Peyer's patch (tissue), 4 donors: ENCODE measurements at places on chromosomes 13 and 19. TPM values are rescaled to one million over a fixed set of nuclear protein-coding genes. Genes with fewer than 3 reads are reported as not detected.

- H3K27me3 ChIP-seq, result no peaks in the 10 kb centered on the region
- no peak overlapping the region for H3K27ac ChIP-seq
- no peaks in the 10 kb centered on the region for H3K4me1 ChIP-seq
- no peak overlapping the region for H3K4me3 ChIP-seq
- H3K36me3 ChIP-seq, result no peaks in the 10 kb centered on the region
- no peak for DNase-seq
Measured at GRCh38 chr13:69551193-69551592, 556.4 kb upstream of the ATXN8OS start.

DNA sequence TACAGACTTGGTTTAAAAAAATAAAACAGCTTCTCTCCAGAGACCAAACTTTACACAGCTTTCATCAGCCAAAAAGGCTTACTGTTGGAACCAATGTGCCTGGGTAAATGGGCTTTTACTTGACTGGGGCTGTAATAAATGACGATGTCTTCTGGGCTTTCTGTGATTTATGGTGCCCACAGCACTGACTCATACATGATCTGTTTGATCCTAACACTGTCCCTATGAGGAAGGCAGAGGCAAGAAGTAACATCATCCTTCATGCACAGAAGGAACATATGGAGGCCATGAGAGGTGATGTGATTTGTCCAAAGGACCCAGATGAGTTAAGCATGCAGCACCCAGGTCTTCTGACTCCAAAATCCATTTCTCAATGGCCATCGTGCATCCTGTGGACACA is 77.4 kb downstream of the DOCK9 start:
- no peaks in the 10 kb centered on the region for H3K27me3 ChIP-seq
- H3K4me3 ChIP-seq, result no peak overlapping the region
- H3K36me3 ChIP-seq, result no peaks in the 10 kb centered on the region
- H3K27ac ChIP-seq, result no peak overlapping the region
- H3K4me1 ChIP-seq, result no peaks in the 10 kb centered on the region
- DNase-seq, result no peak

GRCh38 chr19:13062317-13062716 is 40.3 kb downstream of the LYL1 start:
- DNase-seq, result no peak
- no peaks in the 10 kb centered on the region for H3K27me3 ChIP-seq
- no peak overlapping the region for H3K27ac ChIP-seq

DNA sequence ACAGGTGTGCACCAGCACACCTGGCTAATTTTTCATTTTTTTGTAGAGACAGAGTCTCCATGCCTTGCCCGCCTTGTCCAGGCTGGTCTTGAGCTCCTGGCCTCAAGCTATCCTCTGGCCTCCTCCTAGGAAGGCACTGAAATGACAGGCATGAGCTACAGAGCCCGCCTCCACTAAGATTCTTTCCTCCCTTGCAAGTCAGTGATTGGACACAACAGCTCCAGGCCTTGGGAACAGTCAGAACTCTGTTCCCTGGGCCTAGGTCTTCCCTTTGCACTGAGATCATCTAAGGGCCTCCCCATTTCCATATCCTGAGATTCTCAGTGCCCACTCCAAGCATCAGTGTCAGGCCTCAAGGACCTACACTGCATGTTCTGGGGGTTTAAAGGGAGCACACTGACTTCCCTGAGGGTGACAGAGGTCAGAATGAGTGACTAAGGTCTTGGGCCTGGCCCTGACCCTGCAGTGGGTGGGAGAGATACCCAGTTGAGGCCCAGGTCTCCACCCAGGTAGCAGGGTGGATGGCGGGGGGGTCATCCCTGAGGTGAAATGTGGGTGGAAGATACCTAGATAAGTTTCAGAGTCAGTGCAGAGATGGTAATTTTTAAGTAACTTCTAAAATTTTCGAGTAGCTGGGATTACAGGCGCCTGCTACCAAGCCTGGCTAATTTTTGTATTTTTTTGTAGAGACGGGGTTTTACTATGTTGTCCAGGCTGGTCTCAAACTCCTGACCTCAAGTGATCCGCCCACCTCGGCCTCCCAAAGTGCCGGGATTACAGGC is 17.3 kb upstream of the ERCC1 start:
- peak overlapping the region; percentile 93 for H3K27ac ChIP-seq
- H3K36me3 ChIP-seq, result no peaks in the 10 kb centered on the region
- DNase-seq, result no peak
- H3K4me3 ChIP-seq, result no peak overlapping the region
- peaks cover 8% of the 10 kb centered on the region for H3K4me1 ChIP-seq

- peaks cover 57% of the 10 kb centered on the region for H3K36me3 ChIP-seq
- H3K4me3 ChIP-seq, result no peak overlapping the region
- peaks cover 17% of the 10 kb centered on the region for H3K4me1 ChIP-seq
- H3K27ac ChIP-seq, result no peak overlapping the region
Measured at GRCh38 chr19:58547323-58548312, 3.8 kb downstream of the TRIM28 start.

GRCh38 chr19:55432241-55432959 is 10.7 kb downstream of the SHISA7 start:
- H3K4me3 ChIP-seq, result no peak overlapping the region
- no peaks in the 10 kb centered on the region for H3K4me1 ChIP-seq
- no peak overlapping the region for H3K27ac ChIP-seq
- H3K27me3 ChIP-seq, result peaks cover 13% of the 10 kb centered on the region
- DNase-seq, result no peak

DNA sequence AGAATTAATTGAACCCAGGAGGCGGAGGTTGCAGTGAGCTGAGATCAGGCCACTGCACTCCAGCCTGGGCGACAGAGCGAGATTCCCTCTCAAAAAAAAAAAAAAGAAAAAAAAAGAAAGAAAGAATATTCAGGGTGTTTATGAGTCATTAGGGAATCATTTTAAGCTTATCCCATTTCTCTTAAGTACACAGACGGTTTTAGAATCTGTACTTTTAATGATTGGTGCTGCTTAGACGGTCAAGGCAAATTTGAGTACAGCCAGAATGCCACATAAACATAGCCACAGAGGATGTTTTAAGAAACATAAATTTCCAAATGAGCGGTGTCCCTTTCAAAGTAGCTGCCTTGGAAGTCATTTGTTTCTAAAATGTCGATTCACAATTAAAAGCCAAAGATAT is 2.6 kb downstream of the SPRYD7 start:
- no peak overlapping the region for H3K4me3 ChIP-seq
- no peaks in the 10 kb centered on the region for H3K27me3 ChIP-seq
- H3K36me3 ChIP-seq, result no peaks in the 10 kb centered on the region

- H3K4me3 ChIP-seq, result no peak overlapping the region
- no peaks in the 10 kb centered on the region for H3K27me3 ChIP-seq
Measured at GRCh38 chr19:10808937-10809649, 26.9 kb downstream of the TMED1 start.

- H3K4me3 ChIP-seq, result no peak overlapping the region
- H3K27ac ChIP-seq, result no peak overlapping the region
- no peak for DNase-seq
Measured at GRCh38 chr13:113365971-113366588, 2.1 kb upstream of the GRTP1 start.

DNA sequence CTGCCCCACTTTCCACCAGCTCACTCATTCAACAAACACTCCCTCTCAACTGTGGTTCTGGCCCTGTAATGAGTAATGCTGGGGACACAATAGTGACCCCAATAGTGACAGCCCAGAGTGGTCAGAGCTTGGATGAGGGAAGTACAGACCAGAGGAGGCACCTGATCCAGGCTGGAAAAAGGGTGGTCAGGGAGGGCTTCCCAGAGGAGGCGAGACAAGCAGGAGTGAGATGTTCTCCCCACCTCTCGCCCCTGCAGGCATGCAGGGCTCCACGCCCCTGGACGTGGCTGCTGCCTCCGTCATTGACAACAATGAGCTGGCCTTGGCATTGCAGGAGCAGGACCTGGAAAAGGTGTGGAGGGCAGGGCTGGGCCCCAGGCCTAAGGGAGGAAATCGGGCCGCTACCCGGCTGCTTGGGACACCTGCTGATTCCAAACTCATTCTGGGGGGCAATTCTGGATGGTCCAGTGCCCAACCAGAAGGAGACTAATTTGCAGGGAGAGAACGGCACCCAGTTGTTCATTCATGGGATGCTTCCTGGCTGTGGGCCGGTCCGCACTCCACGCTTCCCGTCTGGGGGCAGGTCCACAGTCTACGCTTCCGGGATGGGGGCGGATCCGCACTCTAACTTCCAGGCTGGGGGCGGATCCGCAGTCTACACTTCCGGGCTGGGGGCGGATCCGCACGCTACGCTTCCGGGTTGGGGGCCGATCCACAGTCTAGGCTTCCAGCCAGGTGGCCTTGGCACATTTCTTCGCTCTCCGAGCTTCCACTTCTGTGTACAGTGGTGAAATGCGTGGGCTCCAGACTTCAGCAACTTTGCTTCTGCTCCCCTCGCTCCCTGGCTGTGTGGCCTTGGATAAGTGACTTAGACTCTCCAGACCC is 63.4 kb downstream of the RYR1 start:
- no peaks in the 10 kb centered on the region for H3K27me3 ChIP-seq
- no peaks in the 10 kb centered on the region for H3K36me3 ChIP-seq
- H3K4me1 ChIP-seq, result no peaks in the 10 kb centered on the region
- H3K4me3 ChIP-seq, result no peak overlapping the region
- H3K27ac ChIP-seq, result no peak overlapping the region

GRCh38 chr19:45492627-45493470 is 4.0 kb downstream of the RTN2 start:
- no peaks in the 10 kb centered on the region for H3K4me1 ChIP-seq
- no peak for DNase-seq
- no peak overlapping the region for H3K27ac ChIP-seq
- H3K4me3 ChIP-seq, result peak overlapping the region; percentile 55
- no peaks in the 10 kb centered on the region for H3K36me3 ChIP-seq

The KL gene
- total RNA-seq, result 3.2 TPM

The GNG8 gene
- not detected for total RNA-seq

The ZNF439 gene
- 16.4 TPM for total RNA-seq

The RETN gene
- total RNA-seq, result not detected

The LMO7 gene
- 320 TPM for total RNA-seq
